Caco-2 (cell line): ENCODE measurements at places on chromosomes 13 and 19.
A peak's percentile ranks its signal among the peaks of the same experiment; 100 is the strongest.

DNA sequence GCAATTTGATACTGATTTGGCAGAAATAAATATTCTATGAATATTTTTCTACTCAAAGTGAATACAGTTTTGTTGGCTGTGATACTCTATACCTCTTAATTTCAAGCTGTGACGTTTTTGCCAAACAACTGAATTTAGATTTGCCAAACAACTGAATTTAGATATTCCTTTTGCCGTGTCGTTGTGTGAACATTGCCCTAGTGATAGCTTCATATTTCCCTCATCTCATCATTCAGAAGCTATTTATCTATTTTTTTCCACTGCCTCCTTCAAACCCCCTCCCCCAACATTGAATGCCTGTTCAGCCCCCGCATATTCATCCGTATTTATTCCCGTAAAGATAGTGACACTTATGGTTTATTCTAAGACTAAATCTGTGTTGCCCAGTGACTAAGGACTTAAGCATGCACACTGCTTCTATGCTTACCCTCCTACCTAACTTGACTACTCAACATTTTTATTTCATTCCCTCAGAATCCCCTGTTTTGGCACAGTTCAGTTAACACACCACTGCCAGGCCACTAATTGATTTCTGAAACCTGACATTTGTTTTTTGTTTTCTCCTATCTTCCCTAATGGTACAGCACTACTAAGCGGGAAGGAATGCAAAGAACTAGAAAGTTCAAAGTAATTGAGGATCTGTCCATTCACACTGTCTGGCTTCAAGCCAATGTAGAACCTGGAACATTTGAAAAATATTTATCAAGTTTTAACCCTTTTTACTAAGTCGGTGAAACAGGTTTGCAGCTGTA, 2.8 kb upstream of the KLF5 start:
- DNase-seq: no peak

DNA sequence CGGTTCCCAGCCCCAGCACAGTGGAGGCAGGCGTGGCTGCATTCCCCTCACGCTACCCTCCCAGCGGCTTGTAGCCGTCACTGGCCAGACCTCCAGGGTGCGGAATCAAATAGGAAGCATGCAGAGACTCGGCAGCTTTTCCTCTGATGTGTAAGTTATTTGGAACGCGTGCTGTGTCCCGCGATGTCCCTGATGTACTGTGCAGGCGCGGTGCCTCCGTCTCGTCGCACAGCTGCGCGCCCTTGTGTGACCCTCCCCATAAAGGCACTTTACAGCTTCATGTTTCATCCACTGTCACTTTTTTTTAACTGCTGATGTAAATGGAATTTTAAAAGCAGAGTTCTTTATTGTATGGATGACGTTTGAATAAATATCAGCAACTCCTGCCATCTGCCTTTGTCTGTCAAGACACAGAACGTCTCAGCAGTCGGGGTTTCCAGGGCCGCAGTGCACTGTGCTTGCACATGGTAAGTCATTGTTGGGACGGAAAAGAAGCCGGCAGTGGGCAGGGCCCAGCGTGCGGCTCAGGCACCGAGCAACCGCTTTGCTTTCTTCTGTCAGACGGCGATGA, 7.3 kb upstream of the F7 start:
- DNase-seq: no peak

DNA sequence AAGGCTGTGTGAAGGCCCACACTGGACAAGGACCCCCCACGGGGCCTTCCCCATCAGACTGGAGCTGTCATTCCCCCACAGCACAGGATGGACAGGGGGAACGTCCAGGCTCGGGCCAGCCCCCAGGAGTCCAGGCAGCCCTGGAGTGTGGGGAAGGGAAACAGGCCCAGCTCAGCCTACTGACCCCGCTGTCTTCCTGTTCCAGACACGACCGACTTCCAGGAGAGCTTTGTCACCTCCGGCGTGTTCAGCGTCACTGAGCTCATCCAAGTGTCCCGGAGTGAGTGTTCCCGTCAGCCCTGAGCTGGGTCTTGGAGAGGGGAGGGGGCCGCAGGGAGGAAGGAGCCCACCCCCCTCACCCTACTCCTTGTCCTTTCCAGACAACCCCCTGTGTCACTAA, 47.0 kb downstream of the SMIM24 start:
- DNase-seq: no peak

DNA sequence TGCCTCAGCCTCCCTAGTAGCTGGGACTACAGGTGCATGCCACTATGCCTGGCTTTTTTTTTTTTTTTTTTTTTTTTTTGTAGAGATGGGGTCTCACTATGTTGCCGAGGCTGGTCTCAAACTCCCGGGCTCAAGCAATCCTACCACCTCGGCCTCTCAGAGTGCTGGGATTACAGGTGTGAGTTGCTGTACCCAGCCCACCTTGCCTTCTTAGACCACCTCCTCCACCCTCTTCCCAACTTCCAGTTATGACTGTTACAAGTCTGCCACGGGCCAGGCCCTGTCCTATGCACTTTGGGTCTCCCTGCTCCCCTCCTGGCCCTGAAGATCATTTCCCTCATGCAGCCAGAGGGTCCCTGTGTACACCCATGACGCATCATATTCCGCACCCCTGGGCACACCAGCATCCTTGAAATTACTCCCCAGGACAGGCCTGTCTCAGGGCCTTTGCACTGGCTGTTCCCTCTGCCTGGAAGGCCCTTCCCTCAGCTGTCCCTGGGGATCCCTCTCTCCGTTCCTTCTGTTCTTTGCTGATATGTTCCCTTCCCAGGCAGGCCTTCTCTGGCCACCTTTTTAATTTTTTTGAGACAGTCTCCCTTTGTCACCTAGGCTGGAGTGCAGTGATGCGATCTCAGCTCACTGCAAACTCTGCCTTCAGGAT, 3.0 kb downstream of the LGALS4 start:
- no peak for DNase-seq

- no peak for DNase-seq
Observed at GRCh38 chr19:35718345-35719041, 690 bp downstream of the KMT2B start.

DNA sequence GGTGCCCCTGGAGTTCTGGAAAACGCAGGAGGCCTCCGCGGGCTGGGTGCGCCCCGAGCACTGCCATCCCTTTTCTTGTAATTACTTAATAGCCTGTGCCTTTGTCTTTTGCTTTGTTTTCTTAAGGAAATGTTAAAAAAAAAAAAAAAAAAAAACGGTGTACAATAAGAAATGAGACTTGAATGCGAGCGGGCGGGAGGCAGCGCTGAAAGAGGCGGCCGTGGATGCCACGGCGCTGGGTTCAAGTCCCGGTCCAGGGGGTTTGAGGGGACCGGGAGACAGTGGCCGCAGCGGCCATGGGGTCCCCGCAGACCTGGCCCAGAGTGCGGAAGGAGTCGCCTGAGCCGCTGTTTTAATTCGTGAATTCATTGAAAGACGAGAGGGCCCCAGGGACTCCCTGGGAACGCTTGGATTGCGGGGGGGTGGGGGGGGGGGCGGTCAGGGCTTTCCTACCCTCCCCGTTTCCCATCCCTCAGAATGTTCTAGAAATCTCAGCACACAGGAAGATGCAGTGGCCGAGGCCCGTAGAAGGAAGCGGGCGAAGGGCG, 349.2 kb upstream of the ARGLU1 start:
- no peak for DNase-seq

- no peak for DNase-seq
Observed at GRCh38 chr13:28618230-28618994, 40.5 kb upstream of the POMP start.

- DNase-seq: no peak
Observed at GRCh38 chr19:49592486-49593232, 1.7 kb downstream of the PRR12 start.

DNA sequence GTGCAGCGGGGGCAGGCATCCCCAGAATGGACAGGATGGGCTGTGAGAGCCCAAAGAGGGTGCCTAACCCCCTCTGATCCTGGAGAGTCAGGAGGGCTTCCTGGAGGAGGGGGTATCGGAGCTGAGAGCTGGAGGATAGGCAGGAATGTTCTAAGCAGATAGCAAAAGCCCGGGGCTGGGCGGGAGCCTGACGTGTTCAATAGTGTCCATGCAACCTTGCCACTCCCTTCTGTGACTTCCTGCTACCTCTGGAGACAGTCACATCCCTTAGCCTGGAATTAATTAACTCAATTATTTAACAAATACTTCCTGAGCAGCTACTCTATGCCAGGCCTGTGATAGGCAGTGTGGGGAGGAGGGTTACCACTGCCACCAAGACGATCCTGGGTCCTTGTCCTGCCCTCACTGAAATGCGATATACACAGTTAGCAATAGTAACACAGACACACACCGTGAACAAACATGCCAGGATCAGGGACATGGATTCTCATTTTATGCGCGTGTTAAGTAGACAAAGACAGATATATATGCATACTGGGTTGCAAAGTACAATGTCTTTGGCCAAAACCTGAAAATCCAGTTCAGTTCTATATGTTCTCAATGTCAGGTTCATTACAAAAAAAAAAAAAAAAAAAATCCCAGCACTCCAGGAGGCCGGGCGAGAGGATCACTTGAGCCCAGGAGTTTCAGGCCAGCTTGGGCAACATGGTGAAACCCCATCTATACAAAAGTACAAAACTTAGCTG, 10.7 kb downstream of the AP2S1 start:
- no peak for DNase-seq

GRCh38 chr13:23658929-23659541, 88.8 kb downstream of the TNFRSF19 start:
- DNase-seq: no peak

DNA sequence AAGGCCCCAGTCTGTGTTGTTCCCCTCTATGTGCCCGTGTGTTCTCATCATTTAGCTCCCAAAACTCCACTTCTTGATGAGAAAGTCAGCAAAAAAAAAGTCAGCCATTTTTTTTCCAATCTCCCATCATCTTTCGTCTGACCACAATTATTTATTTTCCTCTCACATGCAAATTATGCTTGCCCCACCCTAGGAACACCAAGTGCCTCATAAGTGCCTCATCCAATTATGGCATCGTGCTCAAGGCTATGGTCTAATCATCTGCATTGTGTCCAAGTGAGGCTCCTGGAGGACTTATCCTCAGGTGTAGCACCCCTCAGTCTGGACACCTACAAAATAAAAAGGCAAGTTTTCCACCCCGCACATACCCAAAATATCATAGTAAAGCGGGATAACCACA, 20.8 kb upstream of the IPO5 start:
- no peak for DNase-seq

- no peak for DNase-seq
Observed at GRCh38 chr13:51576754-51577153, 7.5 kb upstream of the WDFY2 start.

DNA sequence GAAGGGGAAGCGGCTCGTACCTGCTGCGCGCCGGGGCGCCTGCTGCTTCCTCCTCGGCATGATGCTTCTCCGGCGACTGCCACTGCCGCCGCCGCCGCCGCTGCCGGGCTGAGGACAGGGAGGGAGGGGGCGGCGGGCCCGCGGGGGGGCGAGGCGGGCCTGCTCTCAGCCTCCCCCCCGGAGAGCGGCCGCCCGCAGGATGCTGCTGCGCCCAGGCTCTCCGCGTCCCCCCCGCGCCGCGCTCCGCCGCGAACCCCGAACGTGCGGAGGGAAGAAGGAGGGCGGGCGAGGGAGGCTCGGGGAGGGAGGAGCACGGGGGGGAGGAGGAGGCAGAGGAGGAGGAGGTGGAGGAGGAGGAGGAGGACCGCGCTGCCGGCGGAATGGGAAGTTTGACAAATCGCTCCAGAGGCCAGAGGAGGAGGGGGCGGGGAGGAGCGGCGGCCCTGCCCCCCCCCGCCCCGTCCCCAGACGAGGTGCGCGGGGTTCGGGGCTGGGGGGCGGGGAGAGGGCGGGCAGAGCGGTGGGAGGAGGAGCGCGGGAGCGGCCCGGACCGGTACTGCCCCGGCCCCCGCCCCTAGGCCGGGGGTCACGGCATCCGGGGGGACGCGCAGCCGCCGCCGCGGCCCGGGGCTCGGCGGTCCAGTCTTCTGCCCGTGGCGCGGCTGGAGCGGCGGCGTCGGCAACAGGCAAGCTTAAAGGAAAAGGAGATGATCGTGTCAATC, at the start of gene TSHZ3:
TSS of gene TSHZ3 (minus strand) at position 277 of the 722 bp plus-strand sequence. CDS start at position 60, 217 bp downstream.
- DNase-seq: no peak

GRCh38 chr19:55178781-55179599, 1.1 kb downstream of the SYT5 start:
- DNase-seq: peak; percentile 78

DNA sequence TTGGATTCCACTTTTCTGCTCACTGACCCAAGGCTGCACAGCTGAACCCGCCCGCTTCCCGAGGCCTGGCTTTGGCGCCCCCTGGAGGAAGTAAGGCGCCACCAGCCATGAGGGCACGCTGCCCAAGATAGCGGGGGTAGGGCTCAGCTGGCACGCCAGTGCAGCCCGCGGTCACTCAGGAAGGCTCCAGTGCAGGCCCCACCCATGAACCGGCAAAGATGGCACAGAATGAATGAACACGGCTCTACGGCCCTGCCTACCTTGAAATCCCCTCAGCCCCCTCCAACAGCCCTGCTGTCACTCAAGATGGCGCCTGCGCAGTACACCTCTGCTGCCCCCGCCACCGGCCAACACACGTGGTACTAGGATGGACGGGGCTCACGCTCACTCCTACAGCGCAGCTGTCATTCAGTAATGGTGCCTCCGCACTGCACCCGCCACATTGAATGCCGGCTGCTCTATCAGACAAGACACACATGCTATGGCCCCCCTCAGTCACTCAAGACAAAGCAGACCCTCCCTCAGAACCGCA, 3.0 kb downstream of the PEG3 start:
- DNase-seq: no peak

- DNase-seq: peak; percentile 85
Observed at GRCh38 chr19:38417544-38418506, 8.2 kb downstream of the RASGRP4 start.

DNA sequence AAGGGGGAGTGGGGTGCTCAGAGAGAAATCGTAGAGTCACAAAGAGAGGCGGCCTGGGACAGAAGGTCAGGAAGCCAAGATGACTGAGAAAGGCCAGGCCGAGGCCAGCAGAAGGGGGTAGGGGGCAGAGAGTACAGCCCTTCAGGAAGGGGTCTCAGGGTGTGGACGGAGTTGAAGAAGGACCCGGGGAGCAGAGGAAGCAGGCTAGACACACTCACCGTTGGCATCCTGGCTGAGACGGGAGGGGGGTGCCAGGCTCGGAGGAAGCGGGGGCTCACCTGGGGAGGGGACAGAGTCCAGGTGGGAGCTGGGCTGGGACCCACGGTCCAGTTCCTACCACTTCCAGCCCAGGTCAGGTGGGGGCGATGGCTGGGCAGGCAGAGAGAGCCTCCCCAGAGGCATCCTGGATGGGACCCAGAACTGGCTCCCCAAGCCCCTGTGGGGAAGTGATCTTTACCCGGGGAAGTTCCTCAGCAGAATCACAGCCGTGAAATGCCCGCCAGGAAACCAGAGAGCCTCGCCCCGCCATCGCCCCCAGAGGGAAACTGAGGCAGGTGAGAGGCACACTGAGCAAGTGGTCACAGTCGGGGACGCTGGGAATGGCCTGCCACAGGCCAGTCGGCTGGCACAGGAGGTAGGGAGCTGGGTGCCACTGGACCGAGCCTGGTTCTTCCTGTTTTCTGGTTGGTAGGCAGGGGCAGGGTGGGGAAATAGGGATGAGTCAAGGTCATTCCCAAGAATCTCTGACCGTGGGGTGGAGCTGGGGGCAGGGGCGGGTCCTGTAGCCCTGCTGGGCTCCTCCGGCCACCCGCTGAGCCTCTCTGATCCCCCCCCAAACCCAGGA, 1.4 kb downstream of the MATK start:
- DNase-seq: no peak
